Inflammatory macrophage treated with lipopolysaccharide for 4 hours (primary cell): ENCODE measurements at places on chromosomes 12 and 14.
A peak's percentile ranks its signal among the peaks of the same experiment; 100 is the strongest.

DNA sequence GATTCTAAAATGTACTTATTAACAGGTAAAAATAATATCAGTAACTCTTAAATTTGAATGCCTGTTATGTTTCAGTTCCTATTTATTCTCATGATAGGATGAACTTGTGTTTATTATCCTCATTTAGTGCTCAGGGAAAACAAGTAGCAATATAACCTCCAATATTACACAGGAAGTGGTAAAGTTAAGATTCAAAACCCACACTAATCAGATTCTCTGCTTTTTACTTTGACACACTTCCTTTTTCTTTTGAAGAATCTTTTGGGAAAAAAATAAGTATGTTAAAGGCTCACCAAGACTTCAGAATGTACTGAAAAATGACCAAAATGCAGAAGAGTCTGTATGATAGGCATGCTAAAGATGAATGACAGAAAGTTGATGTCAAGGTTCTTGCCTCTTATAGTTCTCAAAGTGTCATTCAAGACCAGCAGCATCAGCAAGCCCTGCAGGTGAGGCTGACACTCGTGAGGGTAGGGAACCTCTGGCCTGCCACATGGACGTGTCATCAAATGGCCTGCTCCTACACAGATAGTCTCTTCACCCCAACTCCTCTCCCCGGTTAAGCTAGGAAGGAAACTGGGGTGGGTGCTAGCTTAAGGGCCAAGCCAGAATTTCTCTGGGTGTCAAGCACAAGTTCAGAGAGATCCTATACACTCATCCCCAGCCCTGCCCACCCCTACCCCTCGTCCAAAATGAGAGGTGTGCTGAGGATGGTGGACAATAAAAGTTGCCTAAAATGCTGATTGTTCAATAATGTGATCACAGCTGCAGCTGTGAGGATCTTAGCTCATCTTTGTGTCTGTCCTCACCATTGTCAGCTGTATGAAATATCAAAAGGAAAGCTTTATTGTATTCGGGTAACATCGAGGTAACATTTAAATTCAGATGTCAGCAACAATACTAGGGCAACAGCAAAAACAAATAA, 6.3 kb downstream of the TBPL2 start:
- no peak for DNase-seq

- no peak for DNase-seq
These were observed 113.7 kb downstream of the BMP4 start for GRCh38 chr14:53842938-53843337.

- no peak for DNase-seq
These were observed 9.5 kb upstream of the BCL7A start for GRCh38 chr12:122012184-122012583.

GRCh38 chr12:57935839-57936512, 5.4 kb upstream of the ATP23 start:
- peak; percentile 92 for DNase-seq

DNA sequence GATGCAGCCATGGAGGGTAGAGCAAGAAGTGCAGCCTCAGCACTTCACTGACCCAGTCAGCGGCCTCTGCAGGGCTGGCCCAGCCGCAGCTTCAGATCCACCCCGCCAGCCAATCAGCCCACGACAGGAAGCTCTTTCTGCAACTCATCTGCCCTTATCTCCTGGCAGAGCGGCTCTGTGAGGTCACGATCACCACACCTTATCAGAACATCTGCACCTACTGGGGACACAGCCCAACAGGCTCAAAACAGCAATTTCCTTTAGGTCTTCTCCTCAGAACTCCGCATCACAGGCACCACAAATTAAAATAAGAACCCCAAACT, 287.3 kb downstream of the BCL11B start:
- DNase-seq = no peak

- DNase-seq = peak; percentile 77
These were observed 10.2 kb downstream of the DLST start for GRCh38 chr14:74891870-74892269.

DNA sequence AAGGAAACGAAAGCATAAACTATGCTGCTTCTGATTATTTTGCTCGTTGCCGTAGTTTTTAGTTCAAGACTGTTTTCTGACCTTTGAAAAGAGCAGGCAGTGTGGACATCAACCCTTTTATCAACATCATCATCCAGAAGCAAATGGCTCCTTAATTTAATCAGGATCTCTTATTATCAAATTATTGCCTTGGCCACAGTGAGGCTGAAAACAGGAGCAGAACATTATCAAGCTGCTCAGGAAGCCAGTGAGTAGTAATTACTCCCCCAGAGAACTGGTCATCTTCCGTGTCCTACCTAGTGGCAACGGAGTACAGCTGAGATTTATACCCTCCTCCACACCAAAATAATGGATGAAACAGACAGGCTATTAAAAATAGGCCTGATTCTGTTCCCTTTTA, 2.2 kb upstream of the DIABLO start:
- DNase-seq = no peak

GRCh38 chr14:38039496-38039895, 168.2 kb upstream of the SSTR1 start:
- DNase-seq = no peak

DNA sequence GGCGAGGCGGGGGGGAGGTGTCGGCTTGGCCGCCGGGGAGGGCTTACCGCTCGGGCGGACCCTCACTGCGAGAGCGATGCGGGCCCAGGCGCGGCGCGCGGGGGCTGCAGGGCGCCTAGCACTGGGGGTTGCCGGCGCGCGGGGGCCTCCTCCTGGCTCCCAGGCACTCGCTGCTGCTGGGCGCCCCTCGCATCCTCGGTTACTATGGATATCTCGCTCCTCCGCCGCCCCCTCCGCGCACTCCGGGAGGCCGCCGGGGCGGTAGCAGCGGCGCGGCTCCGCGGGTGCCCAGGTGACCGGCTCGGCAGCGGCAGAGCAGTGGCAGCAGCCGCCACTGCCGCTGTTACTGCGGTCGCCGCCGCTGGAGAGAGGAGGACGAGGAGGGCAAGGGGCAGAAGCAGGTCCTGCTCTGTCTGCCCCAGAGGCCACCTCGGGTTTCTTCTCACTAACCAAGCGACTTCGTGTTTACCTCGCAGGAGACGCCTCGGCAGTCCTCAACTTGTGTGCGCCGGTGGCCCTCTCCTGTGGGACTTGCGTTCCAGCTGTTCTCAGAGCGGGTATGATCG, 250.1 kb downstream of the APAF1 start:
- DNase-seq = no peak

- DNase-seq = peak; percentile 31
These were observed 28.8 kb upstream of the HIGD1C start for GRCh38 chr12:50923361-50924130.

DNA sequence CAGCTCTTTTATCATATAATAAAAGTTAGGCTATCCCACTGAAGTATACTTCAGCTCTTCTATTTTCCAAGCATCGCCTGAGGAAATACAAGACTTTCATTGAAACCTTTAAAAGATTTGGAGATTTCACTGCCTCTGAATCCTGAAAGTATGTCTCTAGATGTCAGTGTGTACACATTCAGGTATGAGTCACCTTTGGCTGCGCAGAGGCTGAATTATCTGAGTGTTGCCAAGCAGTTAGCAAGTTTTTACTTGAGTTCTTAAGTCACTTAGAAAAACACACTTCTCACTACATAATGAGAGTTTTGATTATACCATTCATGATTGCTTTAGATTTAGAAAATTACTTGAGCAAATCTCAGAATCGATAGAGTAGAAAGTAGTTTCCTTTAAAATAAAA, 210.3 kb downstream of the TMTC2 start:
- no peak for DNase-seq

DNA sequence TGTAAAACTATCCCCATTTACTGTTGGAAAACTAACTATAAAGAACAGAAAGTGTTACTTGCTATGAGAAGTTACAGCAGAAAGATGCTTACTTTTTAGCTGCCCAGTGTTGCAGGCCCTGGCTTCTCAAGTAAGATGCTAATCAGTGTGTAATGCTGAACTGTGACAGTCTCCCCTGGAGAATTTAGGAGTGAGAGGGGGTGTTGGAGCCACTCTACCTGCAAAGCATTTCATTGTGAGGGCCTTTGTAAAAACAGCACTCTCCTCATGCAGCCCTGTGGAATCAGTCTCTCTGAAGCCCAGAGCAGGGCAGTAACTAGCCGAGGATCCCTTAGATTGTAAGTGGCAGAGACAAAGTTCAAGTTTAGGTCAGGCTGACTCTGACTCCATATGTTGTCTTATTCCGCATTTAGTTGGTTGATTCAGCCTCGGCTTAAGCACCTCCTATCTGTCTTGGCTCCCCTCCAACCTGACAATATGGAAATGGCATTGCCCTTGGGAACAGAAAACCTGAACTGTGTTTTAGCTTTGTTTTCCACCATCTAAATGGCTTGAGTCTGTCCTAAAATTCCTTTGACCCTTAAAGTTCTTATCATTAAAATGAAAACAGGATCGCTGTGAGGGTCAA, 141.3 kb downstream of the PRKCH start:
- DNase-seq = no peak

GRCh38 chr14:40601063-40601462, 1005.6 kb upstream of the LRFN5 start:
- DNase-seq = no peak

- no peak for DNase-seq
These were observed 218.2 kb downstream of the TMTC3 start for GRCh38 chr12:88360343-88360742.
